Activated CD4-positive, alpha-beta T cell treated with anti-CD3 and anti-CD28 coated beads for 1 hour (primary cell): ENCODE measurements at places on chromosomes 13 and 19.

- DNase-seq = no peak
Measured at GRCh38 chr19:17716309-17716929, 2.9 kb upstream of the MAP1S start.

DNA sequence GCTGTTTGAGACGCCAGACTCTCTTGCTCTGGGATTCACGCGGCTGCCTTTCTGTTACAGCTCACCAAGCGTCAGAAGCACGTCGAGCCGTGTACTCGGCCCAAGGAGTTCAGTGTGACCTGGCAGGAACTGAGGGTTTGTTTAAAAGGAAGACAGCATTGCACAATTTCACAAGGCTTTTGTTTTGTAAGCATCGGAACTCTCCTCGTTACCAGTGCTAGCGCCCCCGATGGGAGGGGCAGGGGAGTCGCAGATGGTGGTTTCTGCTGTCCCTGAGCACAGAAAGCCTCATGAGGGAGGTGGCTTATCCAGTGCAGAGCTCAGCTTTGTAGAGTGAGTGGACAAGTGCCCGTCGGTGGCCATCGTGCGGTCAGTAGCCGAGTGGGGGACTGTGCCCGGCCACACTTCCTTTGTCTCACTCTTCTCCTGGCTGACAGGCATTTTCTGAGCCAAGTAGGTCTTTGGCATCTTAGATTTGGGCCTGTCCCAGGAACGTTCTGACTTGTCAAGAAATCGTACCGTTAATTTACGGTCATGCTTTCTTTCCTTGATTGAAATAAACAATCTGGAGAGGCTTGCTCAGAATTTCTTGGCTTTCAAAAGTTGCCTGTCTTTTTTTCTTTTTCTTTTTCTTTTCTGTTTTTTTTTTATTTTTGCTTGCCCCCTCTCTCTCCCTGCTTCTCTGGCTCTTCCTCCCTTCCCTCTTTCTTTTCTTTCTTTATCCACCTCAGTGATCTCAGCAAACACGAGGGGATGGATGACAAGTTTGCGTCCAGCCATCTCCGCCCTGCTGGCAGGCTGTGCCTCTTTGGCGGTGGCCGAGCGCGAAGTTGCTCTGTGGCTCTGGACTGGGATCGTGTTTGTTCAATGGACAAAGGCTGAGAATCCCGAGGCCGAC, 7.7 kb downstream of the KDM4B start:
- no peak for DNase-seq

GRCh38 chr19:1503089-1503924, 9.5 kb downstream of the ADAMTSL5 start:
- DNase-seq = peak; percentile 41

DNA sequence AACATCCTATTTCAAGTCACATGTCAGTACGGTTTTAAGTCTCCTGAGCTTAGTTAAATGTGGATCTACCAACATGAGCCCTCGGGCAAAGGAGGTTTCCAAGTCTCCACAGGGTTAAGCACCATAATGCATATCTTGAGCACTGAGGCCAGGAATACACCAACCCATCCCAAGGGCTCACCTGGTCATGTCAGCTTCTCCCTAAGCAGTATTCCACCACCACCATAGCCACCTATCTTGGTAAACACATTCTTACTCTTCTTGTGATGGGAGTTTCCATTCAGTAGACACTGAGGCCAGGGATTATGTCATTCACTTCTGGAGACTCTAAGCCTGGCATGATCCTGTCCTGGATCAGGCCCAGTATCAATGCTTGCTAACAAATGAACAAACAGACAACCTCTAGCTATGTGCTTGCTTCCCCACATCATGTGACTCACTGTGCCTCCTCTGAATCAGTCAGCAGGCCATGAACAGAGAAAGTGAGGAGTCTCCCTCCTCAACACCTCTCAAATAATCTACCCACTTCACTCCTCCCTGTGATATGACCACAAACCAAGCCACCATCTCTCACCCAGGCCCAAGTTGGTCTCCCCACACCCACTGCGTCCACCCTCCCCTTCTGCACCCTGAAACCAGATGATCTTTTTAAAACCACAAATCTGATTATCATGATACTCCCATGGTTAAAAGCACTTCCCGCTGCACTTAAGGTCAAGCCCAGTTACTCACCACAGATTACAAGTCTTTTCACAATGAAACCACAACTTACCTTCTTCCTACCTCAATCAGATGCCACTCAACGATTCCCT, 5.8 kb downstream of the PEG3 start:
- no peak for DNase-seq

GRCh38 chr13:99969919-99970650, 1.5 kb downstream of the ZIC5 start:
- no peak for DNase-seq

DNA sequence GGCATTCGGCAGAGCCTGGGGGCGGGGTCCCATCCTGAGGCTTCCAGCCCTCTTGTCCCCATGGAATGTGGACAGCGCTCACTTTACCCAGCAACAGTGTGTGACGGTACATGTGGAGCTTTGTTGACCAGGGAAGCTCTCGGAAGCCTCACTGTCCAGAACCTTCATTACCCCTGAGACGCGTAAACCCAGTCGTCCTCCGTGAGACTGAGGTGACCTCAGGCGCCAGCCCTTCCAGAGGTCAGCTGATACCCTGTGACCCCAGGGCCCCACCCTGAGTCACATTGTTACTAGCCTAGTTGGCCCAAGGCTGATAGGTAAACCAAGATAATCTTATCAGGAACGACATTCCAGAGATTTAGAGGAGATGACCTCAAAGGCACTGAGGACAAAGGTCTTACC, 10.2 kb upstream of the TMEM160 start:
- DNase-seq = no peak

DNA sequence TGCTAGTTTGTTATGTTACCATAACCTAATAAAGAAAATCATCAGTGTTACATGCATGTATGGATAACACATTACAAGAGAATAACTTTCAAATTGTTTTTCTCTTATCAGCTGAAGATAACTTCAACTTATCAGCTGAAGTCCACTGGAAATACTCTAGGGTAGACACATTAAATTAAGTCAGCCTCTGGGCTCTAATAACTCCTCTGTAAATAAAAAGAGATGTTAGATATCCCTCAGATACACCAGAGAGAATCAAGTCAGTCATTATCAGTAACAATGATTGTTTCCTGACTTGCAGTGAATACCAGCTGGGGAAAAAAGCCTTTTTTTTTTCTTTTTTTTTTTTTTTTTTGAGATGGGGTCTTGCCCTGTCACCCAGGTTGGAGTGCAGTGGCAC, 1.6 kb upstream of the KBTBD7 start:
- DNase-seq = no peak

DNA sequence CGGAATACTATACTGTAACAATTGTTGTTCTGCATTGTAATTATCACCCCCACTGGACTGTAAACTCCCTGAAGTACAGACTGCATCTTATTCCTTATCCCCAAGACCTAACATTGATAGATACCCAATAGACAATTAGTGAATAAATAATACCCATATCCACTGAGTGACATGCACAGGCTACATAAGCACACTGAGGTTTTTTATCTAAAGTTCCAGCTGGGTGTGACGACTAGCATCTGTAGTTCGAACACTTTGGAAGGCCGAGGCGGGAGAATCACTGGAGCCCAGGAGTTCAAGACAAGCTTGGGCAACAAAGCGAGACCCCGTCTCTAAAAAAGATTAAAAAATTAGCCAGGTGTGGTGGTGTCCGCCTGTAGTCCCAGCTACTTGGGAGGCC, 2.5 kb downstream of the KPNA3 start:
- no peak for DNase-seq

DNA sequence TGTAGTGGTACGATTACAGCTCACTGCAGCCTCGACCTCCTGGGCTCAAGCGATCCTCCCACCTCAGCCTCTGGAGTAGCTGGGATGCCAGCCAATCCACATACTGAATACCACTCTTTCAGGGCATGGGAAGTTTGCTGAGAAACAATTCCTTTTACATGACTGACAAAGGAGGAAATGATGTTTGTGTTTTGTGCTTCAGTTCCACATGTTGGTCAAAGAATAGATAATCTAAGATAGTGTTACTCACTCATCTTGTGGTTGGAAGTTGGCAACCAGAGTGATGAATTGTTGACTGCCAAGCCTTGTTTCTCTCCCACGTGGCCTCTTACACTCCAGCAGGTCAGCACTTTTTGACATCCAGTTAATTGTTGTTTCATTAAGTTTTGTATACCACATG, 7.6 kb downstream of the MBD3L2B start:
- DNase-seq = no peak

DNA sequence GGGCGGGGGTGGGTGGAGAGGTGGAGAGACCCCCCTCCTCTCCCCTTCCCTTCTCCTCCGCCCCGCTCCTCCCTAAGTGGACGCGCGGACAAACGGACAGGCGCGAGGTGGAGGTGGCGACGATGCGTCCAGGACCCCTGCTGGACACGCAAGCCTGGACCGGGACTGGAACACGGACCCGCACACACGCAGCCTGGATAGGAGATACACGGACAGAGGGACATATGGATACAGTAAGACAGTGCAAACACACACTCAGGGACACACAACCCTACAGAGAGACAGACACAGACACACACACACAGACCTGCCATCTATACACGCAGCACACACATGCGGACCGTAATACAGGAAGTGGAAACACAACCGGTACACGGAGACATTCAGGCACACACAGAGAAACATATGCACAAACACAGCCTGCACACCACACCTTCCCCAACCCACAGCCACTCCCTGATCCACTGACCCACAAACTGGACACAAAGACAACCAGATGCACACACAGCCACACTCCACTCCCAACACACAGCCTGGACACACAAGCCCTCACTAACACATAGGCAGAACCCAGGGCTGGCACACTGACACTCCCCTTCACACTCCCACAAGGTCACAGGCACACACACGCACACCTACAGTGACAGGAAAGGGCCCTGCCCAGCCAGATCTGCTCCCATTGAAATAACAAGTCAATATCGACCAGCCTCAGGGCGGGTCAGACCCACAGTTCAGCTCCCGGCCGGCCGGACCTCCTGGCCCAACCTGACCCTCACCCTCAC, 696 bp upstream of the ERFL start:
- no peak for DNase-seq

- no peak for DNase-seq
Measured at GRCh38 chr13:20714563-20715329, 11.2 kb downstream of the IL17D start.
